ENCODE measurements at places on chromosomes 3 and 15.
A peak's percentile ranks its signal among the peaks of the same experiment; 100 is the strongest.

DNA sequence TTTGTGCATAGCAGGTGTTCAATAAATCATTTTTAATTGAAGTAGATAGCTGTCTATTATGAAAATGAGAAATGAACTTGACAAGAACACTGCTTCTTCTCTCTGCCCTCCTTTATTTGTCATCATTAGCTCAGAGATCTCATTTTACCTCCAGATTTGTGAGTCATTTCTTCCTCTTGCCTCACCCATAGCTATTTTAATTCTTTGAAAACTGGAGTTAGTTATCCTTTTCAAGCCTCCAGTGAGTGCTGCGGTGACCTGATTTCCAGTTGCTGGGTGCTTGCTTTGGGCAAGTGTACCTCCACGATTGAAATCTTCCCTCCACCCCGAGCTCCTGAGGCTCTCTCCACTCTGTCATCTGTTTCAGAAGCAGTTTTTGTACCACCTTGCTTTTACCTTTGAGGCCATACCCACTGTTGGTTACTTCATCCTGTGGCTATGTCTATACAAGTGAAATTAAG, 114.6 kb downstream of the NFKBIZ start:
- DNase-seq = no peak

DNA sequence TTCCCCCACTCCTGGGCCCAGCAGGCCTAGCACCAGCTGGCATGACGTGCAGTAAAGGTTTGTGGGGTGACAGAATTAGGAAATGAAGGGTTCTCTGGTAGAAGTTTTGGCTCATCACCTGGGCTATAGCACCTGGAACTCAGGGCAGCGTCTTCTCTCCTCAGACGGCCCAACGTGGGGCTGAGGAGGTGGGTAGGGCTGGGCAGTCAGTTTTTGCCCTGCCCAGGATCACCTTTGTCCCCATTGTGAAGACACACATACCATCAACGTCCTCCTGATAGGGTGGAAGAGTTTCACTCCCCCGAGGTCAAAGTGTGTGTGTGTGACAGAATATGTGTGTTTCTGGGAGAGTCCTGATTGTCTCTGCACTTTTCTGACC, 12.1 kb downstream of the KBTBD13 start:
- no peak for DNase-seq

GRCh38 chr3:45966950-45967640, 23.8 kb downstream of the CXCR6 start:
- no peak for DNase-seq

DNA sequence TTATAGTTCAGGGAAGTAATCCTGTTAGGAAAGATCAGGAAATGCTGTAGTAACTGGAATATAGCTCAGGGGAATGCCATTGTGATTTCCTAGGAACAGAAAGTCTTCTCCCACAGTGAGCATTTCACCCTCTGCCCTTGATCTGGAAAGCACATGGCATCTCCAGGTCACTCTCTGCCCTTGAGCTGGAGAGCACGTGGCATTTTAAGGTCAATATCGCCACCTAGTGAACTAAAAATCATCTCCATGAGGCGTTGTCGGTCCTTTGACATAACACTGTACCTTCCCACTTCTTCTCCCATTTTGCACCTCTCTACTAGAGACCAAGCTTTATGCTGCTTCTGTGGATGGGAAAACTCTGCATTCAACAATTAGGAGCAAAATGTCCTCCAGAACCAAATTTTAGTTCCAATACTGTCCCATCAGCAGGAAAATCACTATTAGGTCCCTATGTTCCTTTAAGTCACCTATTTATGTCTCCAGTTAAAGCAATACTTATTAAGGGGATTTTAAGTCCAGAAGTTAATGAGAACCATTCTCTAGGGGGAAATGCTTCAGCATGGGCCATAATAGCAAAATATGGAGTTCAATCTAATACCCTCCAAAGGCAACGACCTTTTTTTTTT, 54.7 kb upstream of the GK5 start:
- no peak for DNase-seq

- DNase-seq = no peak
These were observed 692.9 kb downstream of the ZPLD1 start for GRCh38 chr3:103127737-103128136.

DNA sequence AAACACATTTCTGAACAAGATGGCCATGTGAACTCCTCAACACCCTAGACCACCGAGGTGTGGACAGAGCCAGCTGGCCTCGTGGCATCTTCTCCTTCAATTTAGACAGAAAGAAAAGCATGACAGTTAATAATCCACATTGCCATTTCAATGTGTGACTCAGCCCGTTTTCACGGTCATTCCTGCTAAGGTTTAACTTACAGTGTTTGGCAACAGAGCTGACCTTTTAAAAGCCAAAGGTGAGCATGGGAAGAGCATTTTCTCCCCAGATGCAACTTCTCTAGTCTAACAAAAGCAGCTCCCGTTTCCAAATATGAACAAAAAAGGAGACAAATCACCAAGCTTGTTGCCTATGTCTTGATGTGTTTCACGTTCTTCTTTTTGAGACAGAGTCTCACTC, 417.6 kb upstream of the WNT5A start:
- no peak for DNase-seq

DNA sequence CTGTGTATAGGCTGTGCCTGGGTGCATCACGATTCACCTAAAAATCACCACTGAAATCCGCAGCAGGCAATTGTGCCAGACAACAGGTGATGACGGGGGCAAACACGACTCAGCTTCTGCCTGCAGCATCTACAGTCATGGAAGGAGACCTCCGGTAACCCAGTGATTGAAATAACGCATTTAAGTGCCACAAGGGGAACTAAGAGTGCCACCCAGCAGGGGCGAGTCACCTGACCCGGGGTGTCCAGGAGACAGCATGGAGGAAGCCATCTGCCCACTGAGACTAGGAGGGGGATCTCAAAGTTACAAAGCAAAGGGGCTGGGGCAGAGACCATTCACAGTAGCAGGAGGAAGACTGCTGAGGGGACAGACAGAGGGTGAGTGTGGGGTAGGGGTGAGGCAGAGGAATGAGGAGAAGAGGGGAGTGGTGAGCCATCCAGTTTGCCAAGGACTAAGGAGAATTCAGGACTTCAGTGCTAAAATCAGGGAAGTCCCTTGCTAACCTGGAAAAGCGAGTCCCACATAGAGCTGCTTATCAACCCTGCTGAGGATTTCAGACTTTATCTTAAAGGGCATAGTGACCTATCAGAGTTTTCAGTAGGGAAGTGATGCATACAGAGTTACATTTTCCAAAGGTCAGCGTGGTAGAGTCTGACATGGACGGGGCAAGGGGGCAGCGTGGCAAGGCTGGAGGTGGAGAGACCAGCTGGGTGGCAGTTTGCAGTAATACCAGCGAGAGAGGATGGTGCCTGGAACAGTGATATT, 256.7 kb upstream of the HES1 start:
- no peak for DNase-seq

DNA sequence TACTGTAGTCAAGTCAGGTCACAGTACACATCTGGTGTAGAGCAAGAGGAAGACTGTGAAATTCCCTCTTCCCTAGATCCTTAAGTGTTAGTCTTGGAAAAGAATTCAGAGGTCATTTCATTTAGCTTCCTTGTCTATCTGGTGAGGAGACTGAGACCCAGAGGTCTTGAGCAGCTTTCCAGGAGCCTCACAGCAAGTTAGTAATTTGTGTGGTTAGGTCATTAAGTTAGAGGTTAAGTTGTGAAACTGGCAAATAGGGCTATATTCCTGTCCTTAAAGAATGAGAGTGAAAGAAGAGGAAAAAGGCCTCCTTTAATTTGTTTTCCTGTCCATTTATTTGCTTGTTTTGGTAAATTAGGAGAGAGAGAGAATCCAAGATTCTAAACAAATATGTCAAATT, 9.0 kb downstream of the PODXL2 start:
- DNase-seq = no peak

DNA sequence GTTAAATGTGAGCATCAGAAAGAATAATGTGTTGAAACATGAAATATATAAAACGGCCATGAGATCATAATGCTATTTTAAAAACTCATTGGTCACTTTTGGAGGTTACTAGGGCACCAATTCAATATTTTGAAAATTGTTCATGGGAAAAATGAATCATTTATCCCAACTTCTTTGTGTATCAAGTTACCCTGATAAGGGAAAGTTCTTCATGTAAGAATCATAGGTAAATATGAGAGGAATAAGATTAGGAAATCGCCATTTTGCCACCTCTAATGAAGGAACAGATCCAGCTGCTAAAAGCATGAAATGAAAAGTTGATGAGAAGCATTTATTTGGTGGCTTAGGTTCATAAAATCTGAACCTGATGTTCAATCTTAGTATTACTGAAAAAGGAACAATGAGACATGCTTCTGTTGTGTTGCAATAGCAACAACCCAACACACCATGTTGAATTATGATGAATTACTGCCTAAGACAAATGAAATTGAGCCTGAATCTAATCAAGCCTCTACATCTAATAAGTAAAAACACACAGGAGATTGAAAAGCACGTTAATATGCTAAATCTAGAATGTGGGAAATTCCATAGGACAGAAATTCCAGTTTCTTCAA, 32.5 kb downstream of the ABHD5 start:
- DNase-seq = no peak

- peak; percentile 58 for DNase-seq
These were observed 150.5 kb upstream of the IQSEC1 start for GRCh38 chr3:13223574-13224237.

DNA sequence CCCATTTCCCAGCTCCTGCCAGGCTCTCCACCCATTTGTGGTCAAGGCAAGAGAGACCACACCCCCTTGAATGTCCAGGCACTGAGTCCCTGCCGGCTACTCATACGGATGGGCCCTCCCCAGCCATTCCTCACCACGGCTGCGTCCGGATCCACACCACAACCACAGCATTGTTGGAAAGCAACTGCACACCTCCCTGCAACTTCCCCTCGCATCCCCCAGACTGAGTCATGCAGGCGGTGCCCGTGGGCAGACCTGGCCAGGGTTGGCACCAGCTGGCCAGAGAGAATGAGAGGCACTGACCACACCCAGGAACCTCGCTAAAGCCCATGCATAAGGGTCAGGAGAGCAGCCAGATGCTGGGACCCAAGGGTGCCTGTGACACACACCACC, 30.5 kb downstream of the LOXL1 start:
- no peak for DNase-seq

GRCh38 chr3:39068556-39068955, 16.7 kb downstream of the WDR48 start:
- DNase-seq = no peak

DNA sequence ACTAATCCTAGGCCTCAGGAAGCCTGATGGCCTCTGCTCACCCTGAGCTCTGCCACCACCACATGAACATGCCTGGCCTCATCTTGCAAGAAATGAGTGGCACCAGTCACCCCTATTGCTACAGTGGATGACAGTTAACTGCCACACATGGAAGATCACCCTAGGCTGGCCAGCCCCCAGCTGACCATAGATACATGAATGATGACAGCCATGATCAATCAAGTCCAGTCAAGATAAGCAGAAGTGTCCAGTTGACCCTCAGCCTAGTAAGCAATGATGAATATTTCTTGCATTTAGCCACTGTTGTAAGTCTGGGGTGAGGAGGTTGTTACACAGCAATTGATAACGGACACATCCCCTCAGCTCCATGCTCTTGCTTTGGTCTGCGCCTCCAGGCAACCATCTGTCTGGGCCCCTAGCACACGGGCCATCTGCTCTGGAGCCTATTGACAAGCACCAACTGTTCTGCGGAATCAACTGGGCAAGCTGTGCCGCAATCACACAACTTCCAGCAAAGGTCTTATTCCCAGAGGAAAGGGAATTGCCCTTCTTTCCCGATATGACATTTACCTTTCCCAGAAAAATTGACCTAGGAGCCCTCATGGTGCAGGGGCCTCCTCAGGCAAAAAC, 2.2 kb upstream of the LYZL4 start:
- no peak for DNase-seq

GRCh38 chr3:127412578-127413317, 124.9 kb upstream of the PRR20G start:
- DNase-seq = no peak

GRCh38 chr3:61387817-61388216, 136.6 kb upstream of the FHIT start:
- DNase-seq = no peak

DNA sequence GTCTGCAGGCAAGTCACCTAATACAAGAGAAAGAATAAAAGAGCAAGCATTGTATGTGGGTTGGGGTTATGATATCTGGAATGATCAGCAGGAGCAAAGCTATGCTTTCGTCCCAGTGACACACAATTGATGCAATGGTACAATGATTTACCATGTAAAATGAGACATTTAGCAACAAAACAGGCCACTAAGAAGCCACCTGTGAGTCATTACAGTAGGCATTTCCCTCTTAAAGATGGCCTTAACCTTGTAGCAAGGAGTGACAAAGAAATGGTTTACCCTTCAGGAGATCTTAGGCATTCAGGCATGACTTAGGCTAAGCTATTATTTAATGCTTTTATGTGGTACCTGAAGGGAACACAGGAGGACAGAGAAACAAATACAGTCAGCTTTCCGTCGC, 373.3 kb upstream of the RBMS3 start:
- DNase-seq = no peak

All from left ventricle myocardium inferior (tissue), 1 donor.